Anterior cingulate cortex (tissue), 58 donors: ENCODE measurements at places on chromosomes 4 and X.

- no peak for DNase-seq
These were observed 20.8 kb downstream of the IRF2 start for GRCh38 chr4:184453365-184454160.

DNA sequence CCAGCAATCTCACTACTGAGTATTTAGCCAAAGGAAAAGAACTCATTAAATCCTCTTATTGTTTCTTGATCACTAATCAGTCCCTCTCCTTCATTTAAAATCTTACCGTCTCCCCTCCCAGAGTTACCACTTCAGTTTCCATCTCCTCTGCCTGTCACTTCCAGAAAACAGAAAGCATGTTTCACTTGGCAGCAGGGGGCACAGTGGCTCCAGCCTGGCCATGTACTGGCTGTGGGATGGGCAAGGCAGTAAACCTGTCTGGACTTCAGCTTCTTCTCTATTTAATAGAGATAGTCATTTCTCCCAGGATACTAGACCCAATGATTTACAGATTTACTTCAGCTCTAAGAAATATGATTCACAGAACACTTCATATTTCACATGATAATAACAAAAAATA is 63.2 kb downstream of the CD40LG start:
- DNase-seq, result peak; percentile 19

GRCh38 chr4:3335385-3335784 is 42.6 kb downstream of the RGS12 start:
- no peak for DNase-seq

DNA sequence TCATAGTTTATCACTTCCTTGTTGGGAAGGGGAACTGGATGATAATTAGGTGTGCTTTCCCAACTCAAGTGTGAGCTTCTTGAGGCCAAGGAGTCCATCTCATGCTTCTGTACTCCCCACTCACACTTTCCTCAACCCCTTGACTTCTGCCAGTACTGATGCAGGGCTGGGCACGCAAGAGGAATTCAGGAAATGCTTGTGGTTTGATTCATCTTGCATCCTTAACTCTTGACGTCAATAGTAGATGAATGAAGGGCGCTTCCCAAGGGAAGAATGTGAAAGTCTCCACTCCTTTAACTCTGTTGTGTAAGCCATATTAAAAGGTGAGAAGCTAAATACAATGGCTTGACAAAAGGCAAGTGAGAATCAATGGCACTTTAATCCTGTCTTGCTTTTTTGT is 101.8 kb downstream of the AGTR2 start:
- no peak for DNase-seq

DNA sequence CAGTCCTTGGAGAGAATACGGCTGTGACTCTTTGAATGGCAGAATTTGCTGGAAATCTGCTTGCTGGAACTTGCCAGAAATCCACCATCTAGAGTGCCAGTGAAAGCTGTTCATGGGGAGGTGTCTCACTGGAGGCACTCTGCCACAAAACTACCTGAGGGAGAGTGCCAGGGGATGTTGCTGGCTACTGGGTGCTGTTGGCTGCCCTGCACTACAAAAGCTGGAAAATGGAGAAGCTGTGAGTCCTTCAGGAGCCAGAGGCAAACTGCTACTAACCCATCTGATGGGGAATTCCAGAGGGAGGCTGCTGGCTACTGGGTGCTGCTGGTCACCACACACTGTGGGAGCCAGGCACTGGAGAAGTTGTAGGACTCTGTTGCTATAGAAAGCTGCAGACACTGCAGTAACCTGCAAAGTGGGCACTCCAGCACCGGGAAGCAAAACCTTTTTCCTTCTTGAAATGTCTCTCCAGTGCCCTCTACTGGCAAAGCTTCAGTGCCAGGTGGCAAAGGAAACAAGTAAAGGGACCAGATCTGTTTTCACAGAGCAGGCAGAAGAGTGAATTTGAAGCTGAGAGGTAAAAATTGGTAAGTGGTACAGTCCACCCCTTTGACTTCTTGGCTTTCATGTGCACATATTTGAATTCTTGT is 47.8 kb upstream of the HSD17B10 start:
- DNase-seq, result peak; percentile 3
